ENCODE measurements at places on chromosomes 11 and 22.
A peak's percentile ranks its signal among the peaks of the same experiment; 100 is the strongest.

GRCh38 chr11:83072350-83073242, 899 bp upstream of the RAB30 start:
- no peak for DNase-seq

DNA sequence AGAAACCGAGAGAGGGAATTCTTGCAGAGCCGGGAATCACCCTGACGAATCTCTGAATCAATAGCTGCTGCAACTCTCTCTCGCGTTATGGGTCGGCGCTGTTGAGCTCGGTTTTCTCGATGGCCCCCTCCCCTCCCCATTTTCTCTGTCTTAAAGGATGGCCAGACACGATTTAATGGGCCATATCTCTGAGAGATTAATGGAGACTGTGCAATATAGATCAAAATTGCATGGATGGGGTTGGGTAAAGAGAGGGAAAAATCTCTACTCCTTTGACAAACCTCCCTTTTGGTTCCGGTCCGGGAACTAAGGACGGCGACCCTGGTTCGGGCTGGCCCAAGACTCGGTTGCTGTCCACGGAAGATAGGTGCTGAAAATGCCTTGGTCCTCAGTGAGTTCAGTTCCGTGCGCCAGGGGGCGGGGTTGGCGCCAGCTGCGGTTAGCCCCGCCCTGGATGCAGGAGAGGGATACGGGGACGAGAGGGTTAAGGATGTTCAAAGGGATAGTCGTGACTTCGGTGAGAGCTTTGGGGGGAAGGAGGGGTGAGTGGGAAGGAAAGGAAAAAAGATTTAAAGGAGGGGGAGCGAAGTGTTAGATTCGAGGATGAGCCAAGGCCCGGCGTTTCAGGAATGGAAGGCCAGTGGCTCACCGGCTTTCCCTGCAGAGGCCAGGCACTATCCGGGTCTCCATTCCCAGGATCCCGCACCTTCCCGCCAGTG, 103.6 kb upstream of the HSD17B12 start:
- DNase-seq: peak; percentile 55

- no peak for DNase-seq
These were observed 5.1 kb downstream of the ZNF70 start for GRCh38 chr22:23745791-23746190.

- DNase-seq: no peak
These were observed 100.0 kb downstream of the AMBRA1 start for GRCh38 chr11:46493791-46494190.

DNA sequence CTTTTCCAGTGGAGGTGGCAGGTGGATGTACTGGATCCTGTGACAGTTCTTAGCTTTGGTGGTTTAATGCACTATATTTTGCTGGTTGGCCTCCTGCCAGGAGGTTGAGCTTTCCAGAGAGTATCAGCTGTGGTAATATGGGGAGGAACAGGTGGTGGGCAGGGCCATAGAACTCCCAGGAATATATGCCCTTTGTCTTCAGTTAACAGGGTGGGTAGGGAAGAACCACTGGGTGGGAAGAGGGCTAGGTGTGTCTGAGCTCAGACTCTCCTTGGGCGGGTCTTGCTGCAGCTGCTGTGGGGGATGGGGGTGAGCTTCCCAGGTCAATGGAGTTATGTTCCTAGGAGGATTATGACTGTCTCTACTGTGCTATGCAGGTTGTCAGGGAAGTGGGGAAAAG, 203.8 kb downstream of the DLG2 start:
- no peak for DNase-seq

DNA sequence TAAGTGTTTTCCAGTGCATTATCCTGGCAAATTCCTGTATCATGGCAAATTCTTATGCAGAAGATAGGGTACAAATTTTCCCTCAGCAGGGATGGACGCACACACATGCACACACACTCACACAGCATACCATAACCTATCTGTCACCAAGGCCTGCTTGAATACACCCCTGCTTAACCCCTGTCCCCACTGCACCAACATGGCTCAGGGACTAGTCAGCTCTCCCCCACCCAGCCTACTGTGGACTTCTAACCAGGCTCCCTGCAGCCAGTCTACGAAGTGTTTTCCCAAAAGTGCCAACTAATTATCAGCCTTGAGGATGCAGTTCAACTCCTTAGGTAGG, 63.1 kb downstream of the RAB30 start:
- peak; percentile 53 for DNase-seq

DNA sequence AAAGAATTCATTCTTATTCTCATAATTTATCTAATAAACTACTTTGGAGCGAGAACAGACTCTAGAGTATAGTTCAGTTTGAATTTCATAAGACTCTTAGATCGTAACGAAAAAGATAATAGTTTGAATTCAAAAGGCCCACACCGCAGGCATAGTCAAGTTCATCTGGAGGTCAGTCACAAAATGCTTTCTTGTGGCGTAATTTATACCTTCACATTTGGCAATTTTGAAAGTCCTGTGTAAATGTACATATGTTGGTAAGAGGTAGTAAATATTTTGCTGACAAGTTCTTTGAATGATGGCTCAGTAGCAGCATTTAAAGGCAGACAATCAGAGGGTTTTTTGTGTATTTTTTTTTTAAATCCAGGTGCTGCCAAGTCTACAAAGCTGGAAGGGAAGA, 88.1 kb downstream of the TEAD1 start:
- no peak for DNase-seq

- no peak for DNase-seq
These were observed 56.9 kb upstream of the EIF3D start for GRCh38 chr22:36585841-36586240.

GRCh38 chr11:19173004-19173689, 28.6 kb downstream of the CSRP3 start:
- DNase-seq: no peak

- DNase-seq: peak; percentile 47
These were observed 11.7 kb upstream of the GLYATL1 start for GRCh38 chr11:58927393-58928106.

- DNase-seq: peak; percentile 66
These were observed 2.9 kb downstream of the CSNK1E start for GRCh38 chr22:38314051-38314932.

DNA sequence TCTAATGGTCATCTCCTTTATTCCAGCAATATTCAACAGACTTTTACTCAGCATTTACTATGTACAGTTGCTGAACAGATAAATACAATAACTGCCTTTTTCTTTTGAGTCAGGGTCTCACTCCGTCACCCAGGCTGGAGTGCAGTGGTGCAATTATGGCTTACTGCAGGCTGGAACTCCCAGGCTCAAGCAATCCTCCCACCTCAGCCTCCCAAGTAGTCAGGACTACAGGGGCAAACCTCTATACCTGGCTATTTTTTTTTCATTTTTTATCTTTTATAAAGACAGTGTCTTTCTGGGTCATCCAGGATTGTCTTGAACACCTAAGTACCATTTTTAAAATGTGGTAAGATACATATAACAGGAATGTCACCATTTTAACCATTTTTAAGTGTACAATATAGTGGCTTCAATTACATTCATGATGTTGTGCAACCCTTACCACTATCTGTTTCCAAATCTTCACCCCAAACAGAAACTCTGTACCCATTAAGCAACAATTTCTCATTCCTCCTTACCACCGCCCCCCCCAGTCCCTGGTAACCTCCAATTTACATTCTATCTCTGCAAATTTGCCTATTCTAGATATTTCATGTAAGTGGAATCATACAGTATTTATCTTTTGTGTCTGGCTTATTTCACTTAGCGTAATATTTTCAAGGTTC, 67.8 kb downstream of the MIAT start:
- DNase-seq: no peak

DNA sequence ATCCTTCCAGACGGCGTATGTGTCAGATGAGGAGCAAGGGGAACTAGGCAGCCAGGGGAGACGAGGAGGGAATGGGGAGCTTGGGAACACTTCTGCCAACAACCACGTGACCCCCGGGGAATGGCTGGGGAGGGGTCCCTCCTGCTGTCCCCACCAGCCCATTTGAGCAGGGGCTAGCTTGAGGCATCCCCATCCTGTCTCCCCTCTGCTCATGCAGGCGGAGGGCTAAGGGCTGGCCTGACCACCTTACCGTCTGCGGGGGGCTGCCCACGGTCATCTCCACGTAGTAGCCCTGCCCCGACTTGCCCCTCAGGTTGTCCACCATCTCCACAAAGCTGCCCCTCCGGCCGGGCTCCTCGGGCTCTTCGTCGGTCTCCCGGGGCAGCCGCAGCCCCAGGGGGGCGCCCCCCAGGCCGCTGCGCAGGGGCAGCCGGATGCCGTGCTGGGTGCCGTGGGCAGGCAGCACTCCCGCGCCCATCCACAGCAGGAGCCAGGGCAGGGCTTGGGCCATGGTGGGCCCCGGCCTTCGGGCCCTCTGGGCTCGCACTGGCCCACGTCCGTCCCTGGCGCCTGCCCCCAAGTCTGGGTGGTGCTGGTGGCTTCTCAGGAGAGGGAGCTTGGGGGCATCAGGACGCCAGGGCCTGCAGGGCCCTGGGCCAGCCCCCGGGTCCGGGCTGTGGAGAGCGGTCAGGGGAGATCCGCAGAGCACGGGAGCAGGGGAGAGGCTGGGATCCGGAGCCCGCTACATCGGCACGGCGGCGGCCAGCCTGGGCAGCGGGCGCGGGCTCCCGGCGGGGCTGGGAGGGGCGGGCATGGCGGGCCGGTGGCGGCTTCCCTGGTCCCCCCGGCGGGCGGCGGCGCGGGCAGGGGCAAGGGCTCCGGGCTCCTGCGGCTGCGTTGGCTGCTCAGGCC, 515 bp downstream of the BACE1 start:
- peak; percentile 32 for DNase-seq

DNA sequence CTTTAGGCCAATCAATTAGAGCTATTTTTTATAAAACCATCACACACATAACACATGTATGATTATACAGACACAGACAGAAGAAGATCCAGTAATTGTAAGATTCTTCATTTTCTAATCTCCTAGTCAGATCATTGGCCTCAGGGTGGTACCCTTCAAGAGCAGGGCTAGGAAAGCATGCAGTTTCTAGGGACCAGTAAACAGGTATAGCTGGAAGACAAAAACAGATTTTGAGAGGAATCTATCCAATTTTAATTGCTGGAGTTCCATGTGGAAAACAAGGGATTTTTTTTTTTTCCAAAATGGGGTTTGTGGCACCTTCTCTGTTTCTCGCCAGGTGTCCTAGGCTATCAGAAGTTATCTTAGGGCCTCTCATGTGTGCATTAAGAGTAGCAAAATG, 29.6 kb downstream of the METTL15 start:
- DNase-seq: no peak

DNA sequence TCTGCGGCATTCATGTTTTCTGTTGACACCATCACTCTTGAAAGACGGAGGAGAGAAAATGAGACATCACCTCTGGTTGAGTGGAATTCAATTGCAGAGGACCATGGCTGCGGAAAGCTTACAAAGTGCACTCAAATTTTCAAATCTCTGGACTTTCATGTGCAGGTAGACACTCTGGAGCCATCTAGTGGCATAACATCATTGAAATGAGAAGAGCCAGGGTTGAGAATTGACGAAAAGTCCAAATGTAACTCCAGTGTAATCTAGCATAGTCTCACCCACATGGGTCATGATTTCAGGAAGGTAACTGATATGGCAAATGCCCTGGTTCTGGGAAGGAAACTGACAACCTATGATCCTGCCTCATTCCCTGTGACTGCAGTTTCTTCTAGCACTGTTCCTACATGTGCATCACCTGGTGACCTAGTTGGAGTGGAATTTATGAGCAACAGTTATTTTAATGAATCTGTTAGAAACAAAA, 687.8 kb downstream of the KCNA4 start:
- peak; percentile 64 for DNase-seq

GRCh38 chr11:42589286-42589685, 722.5 kb upstream of the API5 start:
- no peak for DNase-seq

GRCh38 chr22:45968003-45968650, 8.8 kb downstream of the WNT7B start:
- peak; percentile 15 for DNase-seq

GRCh38 chr11:13055200-13055599, 46.1 kb downstream of the RASSF10 start:
- no peak for DNase-seq

- DNase-seq: peak; percentile 52
These were observed at the start of gene BIK for GRCh38 chr22:43110444-43110926. Gene BIK, plus strand, starts transcription at chr22:43110750. Its CDS starts 13,273 bp downstream, at chr22:43124023.

- peak; percentile 48 for DNase-seq
These were observed 375.6 kb downstream of the LARGE1 start for GRCh38 chr22:33544707-33545106.

DNA sequence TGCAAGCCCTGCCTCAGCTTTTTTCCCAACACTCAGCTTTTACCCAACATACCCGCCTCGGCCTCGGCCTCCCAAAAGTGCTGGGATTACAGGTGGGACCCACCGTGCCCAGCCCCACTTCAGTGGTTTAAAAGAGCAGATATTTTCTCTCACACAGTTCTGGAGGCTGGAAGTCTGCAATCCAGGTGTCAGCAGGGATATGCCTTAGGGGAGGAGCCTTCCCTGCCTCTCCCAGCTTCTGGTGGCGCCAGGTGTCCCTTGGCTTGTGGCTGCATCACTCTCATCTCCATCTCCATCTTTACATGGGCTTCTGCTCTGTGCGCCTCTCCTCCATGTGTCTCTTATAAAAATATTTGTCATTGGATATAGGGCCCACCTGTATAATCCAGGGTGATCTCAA, 50.0 kb downstream of the MCHR1 start:
- no peak for DNase-seq

DNA sequence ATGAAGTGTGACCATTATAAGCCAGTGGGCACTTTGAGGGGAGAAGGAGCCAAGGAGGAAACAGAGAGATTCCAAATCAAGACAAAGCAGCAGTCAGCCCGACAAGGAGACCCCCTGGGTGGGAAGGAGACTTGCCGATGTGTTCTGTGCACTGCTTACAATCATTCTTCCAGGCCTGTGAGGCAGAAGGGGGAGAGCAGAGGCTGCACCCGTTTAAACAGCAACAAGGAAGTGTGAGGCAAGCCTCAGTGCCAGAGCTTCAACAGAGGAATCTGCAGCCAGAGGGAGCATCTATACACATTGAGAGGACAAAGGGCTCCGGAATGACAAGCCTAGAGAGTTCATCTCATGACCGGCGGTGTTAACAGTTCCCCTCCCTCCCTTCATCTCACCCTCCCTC, 121.1 kb downstream of the NXPE2 start:
- DNase-seq: no peak

GRCh38 chr22:29727131-29727523, 7.3 kb downstream of the CABP7 start:
- DNase-seq: peak; percentile 42

DNA sequence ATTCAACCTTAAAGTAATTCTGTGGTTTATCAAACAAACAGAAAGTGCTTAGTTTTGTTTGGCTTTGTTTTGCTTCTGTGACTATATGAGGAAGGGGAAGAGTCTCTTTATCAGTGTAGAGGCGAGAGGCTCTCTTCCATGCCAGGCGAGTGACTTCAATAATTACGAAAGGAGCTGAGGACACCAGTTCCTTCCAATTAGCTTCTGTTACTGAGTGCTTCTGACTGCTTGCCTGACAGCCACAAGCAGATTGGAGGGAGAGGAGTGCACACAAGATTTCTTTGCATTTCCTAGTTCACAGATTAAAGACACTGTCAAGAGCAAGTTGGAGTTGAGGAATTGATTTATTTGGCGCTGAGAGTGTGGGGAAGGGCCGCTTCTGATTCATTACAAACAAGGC, 1484.5 kb upstream of the TENM4 start:
- peak; percentile 23 for DNase-seq

- no peak for DNase-seq
These were observed 227.2 kb downstream of the FAM76B start for GRCh38 chr11:95562196-95562921.

All from mesenchymal stem cell (in vitro differentiated cells and primary cell).